Naive thymus-derived CD8-positive, alpha-beta T cell (primary cell): ENCODE measurements at places on chromosomes 11 and 22. TPM values are rescaled to one million over a fixed set of nuclear protein-coding genes. Genes with fewer than 3 reads are reported as not detected.
A peak's percentile ranks its signal among the peaks of the same experiment; 100 is the strongest.

- no peak for DNase-seq
Observed at GRCh38 chr11:124759266-124760204, 2.6 kb downstream of the ESAM start.

DNA sequence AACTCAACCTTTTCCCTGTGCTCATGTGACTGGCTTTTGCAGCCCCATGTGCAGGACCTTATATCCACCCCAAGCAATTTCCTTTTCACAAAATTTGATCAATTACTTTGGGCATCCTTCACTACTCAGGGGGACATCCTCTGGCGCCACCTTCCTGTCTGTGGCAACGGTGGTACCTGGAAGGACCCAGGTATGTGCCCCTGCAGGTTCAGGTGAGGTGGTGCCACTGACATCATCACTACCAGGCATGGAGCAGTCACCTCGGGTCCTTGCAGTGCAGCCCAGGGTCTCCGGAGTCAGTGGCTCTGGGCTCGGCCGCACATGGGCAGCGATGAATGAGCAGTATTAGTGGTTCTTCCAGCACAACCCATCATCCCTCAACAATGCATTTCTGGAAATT, 37.7 kb upstream of the B3GAT1 start:
- DNase-seq: peak; percentile 20

DNA sequence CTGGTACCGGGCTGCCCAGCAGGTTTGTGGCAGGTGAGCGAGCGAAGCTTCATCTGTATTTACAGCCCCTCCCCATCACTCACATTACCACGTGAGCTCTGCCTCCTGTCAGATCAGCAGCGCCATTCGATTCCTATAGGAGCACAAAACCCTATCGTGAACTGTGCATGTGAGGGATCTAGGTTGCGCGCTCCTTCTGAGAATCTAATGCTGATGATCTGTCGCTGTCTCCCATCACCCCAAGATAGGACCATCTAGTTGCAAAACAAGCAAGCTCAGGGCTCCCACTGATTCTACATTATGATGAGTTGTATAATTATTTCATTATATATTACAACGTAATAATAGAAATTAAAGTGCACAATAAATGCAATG, 15.8 kb upstream of the VSIG10L2 start:
- no peak for DNase-seq

DNA sequence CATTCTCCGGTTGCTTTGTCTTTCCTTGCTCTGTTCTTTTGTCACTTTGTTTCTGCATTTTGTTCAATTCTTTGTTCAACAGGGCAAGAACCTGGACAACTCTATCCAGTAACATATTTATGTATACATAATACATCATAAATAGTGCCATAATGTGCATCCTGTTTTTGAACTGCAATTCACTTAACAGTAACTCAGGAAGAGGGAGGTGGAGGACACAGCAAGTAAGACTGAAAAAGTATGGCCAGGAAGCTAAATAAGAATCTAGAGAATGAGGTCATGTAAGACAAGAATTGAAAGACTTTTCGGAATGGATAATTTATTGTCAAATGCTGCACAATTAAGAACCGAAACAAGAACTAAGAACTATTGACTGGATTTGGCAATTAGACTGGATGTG, 29.2 kb upstream of the CHORDC1 start:
- DNase-seq: no peak

- DNase-seq: no peak
Observed at GRCh38 chr11:62419314-62419929, 589 bp downstream of the SCGB1A1 start.

The OR52I1 gene
- not detected for total RNA-seq

The CHRDL2 gene
- not detected for total RNA-seq

The TMEM45B gene
- total RNA-seq: 4.7 TPM

The YPEL4 gene
- total RNA-seq: 12.9 TPM
